Aorta (tissue), 5 donors: ENCODE measurements at places on chromosomes 2 and 18. TPM values are rescaled to one million over a fixed set of nuclear protein-coding genes. Genes with fewer than 3 reads are reported as not detected.

Gene TSN
- 37.7 TPM for total RNA-seq

Gene KCNE4
- 21.5 TPM for total RNA-seq

DNA sequence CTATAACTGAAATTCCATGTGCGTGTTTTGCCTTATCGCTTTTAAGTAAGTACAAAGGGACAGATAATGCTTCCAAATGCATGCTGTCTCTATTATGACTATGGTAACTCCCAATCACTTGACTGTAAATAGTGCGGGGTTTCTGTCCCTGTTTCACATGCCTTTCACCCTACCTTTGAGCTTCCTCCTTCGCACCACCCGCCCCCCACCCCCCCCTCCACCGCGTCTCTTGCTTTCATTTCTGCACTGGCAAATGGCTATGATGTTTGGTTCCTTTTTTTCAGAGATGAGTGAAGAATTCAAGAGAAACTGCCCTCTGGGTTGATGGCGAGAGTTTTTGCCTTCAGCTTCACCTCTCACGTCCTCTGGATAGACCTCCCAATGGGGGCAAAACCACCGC, 25.0 kb upstream of the SPP2 start:
- no peak for DNase-seq

- no peak for DNase-seq
Measured at GRCh38 chr2:28310107-28310506, 82.6 kb upstream of the FOSL2 start.

- DNase-seq, result peak; percentile 22
Measured at GRCh38 chr2:219399716-219400478, 12.2 kb upstream of the DNPEP start.

DNA sequence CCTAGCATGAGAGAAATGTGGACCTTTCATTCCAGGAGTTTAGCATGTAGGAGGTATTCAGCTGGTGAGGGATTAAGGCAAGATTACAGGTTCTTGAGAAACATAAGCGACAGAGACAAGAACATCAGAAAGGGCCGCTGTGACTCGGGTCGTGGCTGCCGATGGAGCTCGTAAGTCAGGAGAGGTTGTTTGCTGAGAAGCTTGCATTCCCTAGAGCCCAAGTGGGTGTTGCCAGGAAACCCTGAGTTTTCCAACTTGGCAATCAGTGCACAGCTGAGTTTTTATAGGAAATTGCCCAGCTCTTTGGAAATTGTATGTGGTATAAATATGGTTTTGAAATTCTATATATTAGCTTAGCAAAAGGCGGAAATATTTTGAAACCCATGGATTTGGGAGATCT, 46.4 kb upstream of the CYP1B1 start:
- no peak for DNase-seq
